WERI-Rb-1 (cell line): ENCODE measurements at places on chromosomes 5 and 9.

DNA sequence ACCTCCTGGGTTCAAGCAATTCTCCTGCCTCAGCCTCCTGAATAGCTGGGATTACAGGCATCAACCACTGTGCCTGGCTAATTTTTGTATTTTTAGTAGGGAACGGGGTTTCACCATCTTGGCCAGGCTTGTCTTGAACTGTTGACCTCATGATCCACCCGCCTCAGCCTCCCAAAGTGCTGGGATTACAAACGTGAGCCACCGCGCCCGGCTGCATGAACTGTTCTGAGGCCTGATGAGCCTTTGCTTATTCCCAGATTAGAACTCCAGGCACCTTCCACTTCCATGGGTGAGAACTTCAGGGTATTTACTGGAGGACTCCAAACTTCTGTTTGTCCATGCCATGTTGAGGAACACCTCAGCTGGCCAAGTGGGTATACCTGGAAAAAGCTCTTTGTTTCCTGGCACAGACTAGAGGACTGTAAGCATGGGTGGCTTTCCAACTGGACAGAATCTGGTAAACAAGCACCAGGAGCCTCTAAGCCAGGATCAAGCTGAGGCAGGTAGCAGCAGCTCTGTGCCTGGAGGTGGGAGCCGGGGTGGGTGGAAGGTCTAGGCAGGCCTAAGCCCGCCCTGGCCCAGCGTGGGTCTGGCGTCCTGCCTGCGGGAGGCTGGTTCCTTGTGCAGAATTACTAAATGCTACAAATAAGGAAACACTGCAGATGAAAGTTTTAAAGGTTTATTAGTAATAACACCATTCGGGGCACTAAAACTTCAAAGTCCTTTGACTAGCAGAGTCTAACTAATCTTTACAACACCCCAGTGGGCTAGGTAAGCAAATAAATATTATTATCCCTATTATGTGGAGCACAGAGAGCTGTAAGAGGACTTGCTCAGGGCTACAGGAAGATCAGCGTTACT lies 78.4 kb downstream of the SEMA5A start:
- DNase-seq = no peak

DNA sequence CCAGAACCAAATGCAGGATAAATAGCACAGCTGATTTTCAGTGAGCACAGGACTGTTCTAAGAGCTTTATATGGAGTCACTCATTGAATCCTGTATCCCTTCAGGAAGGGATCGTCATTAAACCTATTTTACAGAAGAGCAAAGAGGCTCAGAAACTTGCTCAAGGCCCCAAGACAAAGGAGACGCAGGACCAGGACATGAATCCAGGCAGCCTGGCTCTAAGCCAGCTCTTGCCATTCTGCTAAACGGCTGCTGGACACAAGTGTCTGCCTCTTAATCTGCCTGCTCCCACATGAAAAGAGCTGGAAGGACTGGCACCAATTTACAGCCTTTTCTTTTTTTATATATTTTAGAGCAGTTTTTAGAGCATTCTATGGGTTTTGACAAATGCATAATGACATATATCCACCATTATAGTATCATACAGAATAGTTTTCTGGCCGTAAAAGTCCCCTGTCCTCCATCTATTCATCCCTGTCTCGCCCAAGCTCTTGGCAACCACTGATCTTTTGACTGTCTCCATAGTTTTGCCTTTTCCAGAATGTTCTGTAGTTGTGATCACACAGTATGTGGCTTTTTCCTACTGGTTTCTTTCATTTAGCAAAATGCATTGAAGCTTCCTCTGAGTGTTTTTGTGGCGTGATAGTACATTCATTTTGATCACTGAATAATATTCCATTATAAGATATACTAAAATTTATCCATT lies 37.5 kb downstream of the RETREG1 start:
- DNase-seq = peak; percentile 30

DNA sequence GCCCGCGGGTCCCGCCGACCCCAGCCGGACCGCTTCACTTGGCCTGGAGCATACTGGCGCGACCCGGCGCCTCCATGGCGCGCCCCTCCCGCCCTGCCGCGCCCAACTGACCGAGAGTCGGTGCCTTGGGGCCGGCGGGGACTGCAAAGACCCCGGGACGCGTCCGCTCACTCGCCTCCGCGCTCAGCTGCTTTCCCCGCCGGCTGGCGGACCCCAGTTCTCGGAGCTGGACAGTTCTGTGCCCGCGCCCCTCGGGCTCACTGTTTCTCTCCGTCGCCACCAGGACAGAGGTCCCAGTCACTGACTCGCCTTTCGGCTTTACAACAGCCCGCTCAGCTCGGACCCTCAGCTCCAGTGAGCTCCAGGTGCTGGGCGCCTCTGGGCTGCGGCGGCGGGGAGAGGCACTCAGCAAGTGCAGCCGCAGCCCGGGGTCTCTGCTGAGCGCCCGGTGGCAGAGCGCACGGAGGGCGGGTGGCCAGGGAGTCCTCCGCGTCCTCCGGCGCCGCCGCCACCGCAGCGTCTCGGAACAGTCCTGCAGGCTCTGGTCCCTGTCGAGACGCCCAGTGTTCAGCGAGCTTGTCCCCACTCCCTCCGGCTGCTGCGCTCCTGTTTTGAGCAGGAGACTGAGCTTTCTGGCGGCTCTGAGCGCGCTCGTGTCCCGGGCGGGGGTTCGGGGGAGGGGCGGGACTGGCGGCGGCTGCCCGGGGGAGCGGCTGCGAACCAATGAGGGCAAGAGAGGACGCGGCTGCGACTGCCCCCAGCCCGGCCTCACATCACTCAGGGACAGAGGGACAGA lies at the start of gene SMIM32:
SMIM32 (minus strand) TSS at position 637 of the 796 bp plus-strand sequence. CDS start 638 bp downstream, outside the sequence.
- DNase-seq = peak; percentile 72

- DNase-seq = no peak
Observed at GRCh38 chr5:117299936-117300328, 725.3 kb upstream of the SEMA6A start.

GRCh38 chr5:6264394-6264793 lies 114.0 kb downstream of the MED10 start:
- no peak for DNase-seq

GRCh38 chr5:105508519-105508918 lies 1945.9 kb upstream of the NUDT12 start:
- no peak for DNase-seq

DNA sequence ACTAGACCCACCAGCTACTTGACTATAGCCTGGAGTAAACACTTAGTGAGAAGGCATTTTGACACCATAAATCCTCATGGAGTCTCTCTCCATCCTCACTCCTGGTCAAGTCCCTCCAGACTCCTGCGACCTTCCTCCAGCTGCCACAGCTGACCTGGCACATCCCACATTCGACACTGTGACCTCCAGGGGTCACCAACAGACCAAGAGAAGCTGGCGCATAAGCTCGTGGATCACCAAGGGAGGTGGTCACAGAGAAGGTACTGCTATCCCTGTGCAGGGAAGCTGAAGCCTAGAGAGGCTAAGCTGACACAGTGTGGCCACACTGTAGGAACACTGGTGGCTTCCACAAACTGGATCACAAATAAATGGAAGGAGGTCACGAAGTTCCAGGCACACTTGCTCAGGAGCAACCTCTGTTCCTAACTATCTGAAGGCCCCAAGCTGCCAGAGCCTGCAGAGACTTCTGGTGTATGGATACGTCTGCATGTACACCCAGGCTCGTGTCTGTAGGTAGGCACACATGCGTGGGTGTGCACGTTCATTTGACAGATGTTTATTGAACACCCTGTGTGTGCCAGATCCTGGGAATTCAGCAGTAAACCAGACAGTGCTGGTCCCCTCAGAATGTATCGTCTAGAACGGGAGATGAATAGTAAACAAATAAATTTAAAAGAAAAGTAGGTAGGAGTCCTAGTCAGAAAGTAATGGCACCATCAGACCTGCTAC lies 104.4 kb downstream of the C5orf15 start:
- no peak for DNase-seq

GRCh38 chr5:149618581-149619248 lies 37.4 kb downstream of the ARHGEF37 start:
- peak; percentile 71 for DNase-seq

DNA sequence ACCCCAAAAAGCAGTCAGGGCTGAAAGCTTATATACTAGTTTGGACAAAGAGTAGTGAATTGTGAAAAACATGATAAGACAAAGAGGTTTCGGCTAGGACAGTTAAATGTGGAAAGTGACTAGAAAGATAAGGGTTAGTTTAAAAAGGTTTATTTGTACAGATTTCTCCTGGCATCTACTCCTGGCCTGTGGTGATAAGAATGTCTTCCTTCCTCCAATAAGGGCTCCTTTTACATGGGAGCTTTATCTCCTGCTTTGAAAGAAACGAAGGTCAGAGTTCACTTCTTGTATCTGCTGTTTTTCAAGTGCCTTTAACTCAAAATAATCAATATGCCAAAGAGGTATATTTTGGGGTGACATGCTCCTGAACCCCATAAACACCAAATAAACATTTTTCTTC lies 776.1 kb upstream of the COX7C start:
- no peak for DNase-seq

DNA sequence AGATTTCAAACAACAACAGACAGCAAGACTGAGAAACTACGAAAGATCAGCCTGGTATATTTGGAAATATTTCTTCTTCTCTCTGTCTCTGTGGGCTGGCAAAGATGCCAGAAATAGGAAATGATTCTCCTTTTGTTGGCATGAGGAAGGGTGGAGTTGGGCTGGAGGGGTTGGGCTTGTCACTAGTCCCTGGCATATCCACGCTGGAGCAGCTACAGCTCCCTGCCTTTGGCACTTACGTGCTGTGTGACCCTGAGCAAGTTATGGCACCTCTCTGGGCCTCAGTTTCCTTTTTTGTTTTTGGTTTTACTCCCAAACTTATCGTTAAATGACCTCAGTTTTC lies 354 bp upstream of the KCNMB1 start:
- DNase-seq = no peak

- no peak for DNase-seq
Observed at GRCh38 chr5:139148306-139148705, 49.9 kb downstream of the SIL1 start.

- no peak for DNase-seq
Observed at GRCh38 chr9:37414503-37414943, 8.0 kb upstream of the GRHPR start.

DNA sequence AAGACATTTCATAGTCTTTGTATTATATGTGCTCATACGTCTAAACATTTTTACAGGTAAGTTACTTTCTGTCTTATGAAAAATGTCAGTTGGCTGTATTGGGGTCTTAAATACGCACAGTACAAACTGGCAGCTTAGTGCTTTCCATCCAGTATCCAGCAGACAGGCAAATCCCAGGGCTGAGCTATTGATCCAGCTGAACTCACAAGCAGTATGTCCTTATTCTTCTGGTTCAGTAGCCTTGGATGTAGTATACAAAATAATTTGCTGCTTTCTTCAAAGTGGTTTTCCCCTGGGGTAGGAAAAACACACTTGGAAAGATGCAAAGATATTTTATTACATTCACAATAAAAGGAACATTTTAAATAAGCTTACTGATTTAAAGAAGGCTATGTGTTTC lies 617.2 kb downstream of the NR2F1-AS1 start:
- peak; percentile 30 for DNase-seq

DNA sequence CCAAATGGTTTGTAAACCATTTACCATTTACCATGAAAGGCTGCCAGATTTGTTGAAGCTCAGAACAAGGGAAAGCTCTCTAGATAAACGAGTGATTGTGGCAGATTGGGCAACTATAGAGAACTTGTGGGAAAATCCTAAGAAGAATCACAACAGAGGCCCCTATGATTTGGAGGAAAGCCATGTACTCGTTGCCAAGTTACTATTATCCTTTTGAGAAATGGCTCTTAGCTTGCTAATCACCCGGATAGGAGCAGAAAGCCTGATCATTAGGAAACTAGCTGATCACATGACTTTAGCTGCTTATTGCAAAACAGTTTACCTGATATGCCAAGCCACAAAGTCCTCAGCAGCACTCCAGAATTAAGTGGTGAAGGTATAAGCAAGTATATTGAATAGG lies 23.5 kb upstream of the ATG10 start:
- DNase-seq = no peak

DNA sequence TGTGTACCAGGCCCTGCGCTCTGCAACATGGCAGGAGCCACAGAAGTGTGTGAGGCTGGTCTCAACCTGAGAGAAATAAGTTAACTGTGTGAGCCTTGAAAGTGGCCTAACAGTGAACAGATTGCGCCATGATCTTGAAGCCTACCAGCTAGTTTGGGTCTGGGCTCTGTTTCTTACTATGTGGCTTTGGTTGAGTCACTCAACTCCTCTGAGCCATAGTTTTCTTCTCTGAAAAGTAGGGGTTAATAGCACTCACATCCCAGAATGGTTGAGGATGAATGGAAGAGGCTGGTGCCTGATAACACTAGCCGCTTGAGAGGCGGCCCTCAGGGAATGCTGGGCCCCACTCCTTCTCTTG lies 121.5 kb downstream of the RGS3 start:
- no peak for DNase-seq

GRCh38 chr9:35650341-35651158 lies at the start of gene SIT1:
Gene SIT1, minus strand, starts transcription at chr9:35650931. Its CDS starts 78 bp downstream, at chr9:35650853.
- DNase-seq = no peak

- no peak for DNase-seq
Observed at GRCh38 chr5:50704730-50705129, 38.3 kb downstream of the PARP8 start.

DNA sequence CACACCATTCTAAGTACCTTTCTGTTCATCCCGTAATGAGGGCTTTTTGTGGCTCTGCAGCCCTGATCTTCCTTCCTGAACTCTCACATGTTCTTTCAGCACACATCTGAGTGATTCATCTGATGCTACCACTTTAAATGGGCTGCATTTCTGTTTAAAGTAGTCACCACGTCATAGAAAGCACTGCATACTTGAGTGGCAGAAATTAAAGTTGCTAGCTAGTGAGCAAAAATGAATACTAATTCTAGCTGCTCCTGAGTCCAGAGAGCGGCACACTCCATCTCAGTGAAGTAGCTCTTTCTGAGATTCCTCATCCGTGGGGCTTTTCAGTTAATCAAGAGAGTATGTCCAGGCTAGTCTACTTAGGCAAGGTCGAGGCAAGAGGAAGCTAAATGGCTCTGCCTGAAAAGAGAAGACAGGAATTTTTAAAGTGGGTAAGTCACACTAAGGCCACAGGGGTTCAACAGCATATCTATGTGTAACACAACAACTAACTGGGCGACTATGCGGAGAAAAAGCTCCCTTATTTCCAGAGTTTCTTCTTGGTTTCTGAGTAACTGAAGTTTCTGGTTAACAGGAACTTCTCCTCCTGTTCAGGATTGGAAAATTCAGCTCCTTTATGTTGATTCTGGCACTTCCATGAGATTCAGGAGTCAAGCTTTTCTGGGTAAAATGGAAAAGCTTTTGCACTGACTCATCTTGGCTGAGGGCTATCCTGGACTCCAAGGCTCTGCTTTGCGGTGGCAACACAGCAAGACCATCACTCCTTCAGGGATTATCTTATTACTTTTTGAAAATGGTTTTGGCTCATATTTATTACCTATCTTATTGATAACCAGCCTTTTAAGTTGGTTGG lies 109.5 kb downstream of the TAF11L14 start:
- DNase-seq = no peak

GRCh38 chr9:132699956-132700355 lies 29.7 kb downstream of the GTF3C4 start:
- DNase-seq = no peak

- DNase-seq = no peak
Observed at GRCh38 chr5:145558288-145558687, 276.9 kb downstream of the PRELID2 start.

GRCh38 chr9:110844121-110844520 lies 175.5 kb downstream of the MUSK start:
- no peak for DNase-seq

- DNase-seq = no peak
Observed at GRCh38 chr5:5353681-5354080, 68.8 kb upstream of the ICE1 start.

- no peak for DNase-seq
Observed at GRCh38 chr9:32864971-32865370, 81.6 kb downstream of the TMEM215 start.
